ENCODE measurements at places on chromosomes 13 and 19. TPM values are rescaled to one million over a fixed set of nuclear protein-coding genes. Genes with fewer than 3 reads are reported as not detected.

The RNF225 gene
- total RNA-seq, result 36.1 TPM

The REEP6 gene
- 6.3 TPM for total RNA-seq

The DHDH gene
- total RNA-seq, result not detected

The TM9SF2 gene
- total RNA-seq, result 111 TPM

The CYP4F12 gene
- total RNA-seq, result 40.8 TPM

The OVOL3 gene
- not detected for total RNA-seq

The SBSN gene
- total RNA-seq, result 3,070 TPM

The SLC6A16 gene
- not detected for total RNA-seq

The CYP4F2 gene
- 4.2 TPM for total RNA-seq

The KCNN1 gene
- total RNA-seq, result 0.36 TPM

The LHB gene
- total RNA-seq, result 1.8 TPM

The FFAR2 gene
- not detected for total RNA-seq

The LINGO3 gene
- total RNA-seq, result not detected

The PLEKHF1 gene
- 16.3 TPM for total RNA-seq

The ICAM4 gene
- 0.38 TPM for total RNA-seq

The ZNF66 gene
- 2.5 TPM for total RNA-seq

The CALR3 gene
- not detected for total RNA-seq

The EPSTI1 gene
- total RNA-seq, result 0.79 TPM

All from lower leg skin (tissue), 4 donors.